ENCODE measurements at places on chromosomes 5 and 9.

GRCh38 chr9:79195879-79196278 lies 375.9 kb upstream of the TLE4 start:
- no peak for DNase-seq

DNA sequence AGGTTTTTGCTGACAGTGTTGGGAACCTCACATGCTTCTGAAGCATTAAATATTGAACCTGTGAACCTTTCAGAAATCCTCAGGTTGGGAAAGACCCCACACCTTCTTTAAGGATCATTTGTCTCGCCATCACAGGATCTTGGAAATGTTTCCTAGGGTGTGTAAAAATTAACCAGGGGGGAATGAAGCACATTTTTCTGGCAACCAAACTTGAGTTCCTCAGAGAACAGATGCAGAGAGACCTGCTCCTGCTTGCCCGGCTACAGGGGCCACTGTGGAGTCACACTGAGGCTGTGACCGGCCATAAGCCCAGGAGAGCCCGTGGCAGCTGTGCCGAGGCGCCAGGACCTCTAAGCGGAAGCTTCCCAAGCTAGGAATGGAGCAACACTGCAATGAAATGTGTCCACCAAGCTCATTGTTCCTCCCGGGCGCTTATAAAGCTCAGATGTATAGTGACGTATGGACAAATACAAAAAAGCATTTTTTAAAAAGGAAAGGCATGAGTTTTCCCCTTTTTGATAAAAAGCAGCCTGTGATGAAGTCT lies 7.7 kb downstream of the CXCL14 start:
- DNase-seq: no peak

DNA sequence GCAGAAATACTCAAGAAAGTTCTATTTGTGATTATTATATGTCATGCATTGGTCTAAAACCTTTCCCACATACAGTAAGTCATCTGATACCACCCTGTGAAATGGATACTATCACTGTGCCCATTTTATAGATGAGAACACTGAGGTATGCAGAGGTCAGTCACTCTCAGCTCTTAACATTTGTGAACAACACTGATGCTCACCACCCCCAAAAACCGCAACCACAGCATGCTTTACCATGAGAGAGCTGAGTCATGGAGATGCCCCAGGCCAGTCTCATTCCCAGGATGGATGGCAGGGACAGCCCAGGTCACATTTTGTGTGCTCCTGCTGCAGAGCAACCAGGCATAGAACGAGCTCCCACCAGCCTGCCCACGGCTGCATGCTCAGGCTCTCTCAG lies 53.5 kb upstream of the IRX1 start:
- DNase-seq: no peak

- no peak for DNase-seq
These were observed 154.1 kb upstream of the CDH12 start for GRCh38 chr5:23007236-23007635.

- DNase-seq: no peak
These were observed 591.7 kb downstream of the CSNK1G3 start for GRCh38 chr5:124103671-124104070.

GRCh38 chr9:112925058-112925641 lies 34.5 kb upstream of the SLC46A2 start:
- peak; percentile 21 for DNase-seq

- no peak for DNase-seq
These were observed 36.0 kb downstream of the WWC1 start for GRCh38 chr5:168327451-168327850.

DNA sequence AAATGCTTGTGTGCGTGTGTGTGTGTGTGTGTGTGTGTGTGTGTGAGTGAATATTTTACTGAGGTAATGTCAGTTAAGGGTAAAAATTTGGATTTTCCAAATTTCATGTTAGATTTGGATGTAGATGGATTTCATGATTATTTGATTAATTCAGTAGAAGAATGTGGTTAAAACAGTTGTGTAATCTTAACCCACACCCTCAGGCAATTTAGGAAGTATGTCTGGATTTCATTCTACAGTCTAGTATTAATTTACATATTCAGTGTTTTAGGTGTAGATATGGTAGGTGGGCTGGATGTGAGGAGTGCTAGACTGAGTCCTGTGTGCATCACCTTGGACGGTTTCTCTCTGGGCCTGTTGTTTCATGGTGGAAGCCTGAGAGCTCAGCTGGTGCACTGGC lies 99.1 kb upstream of the CKMT2 start:
- DNase-seq: no peak

DNA sequence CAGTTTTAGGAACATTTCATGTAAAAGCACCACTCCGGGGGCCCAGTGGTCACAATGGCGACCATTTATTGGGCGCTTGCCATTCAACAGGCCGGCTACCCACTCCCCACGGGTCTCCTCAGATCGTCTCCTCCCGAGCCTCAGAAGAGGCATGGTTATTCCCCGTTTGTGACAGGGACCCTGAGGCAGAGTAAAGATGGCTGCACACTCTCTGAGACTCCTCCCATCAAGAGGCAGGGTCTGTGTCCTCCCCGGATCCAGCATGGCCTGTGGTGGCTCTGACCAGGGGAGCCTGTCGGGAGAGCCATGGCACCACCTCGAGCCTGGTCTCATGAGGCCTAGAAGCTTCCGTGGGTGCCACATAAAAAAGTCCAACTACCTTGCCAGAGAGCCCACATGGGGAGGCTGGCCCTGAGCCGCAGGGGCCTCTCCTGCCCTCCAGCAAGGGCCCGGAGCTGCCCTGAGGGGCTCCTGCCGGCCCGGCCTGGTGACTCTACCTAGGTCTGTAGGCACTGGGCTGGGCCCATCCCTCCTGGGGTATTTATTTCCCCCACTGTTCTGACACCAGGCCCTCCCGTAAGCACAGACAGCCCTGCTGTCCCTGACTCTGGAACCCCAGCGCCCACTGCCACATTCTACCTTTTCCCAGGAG lies 90.8 kb downstream of the VAV2 start:
- DNase-seq: no peak

DNA sequence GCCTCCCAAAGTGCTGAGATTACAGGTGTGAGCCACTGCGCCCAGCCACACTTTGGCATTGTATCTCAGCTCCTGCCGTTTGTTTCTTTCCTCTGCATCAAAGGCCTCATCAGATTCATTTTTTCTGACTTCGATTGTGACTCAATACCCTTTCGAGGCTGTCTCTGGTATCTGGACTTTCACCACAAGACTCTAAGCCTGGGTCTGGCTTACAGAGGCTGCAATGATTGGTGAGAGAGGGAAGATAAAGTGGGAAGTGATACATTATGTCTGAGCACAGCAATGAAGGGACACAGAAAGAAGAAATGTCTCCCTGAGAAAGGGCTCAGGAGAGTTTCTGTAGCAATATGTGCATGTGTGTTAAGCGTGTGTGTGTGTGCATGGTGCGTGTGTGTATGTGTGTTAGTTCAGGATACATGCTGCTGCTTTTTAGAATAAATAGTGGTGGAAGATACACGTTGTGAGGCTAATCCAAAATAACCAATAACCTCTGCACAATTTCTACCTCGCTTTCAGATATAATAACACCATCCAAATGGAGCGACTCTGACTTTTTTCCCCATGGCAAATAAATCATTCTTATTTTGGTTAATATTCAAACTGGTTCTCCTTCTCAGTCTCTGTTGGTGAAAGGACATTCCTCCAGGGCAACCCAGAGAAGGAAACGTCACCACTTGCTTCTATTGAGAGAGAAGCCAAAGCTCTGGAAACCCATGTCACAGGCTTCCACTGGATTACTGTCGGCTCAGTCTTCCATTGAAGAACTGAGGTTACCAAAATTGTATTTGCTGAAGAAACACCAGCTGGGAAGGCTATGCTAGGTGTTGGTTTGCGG lies 8.1 kb upstream of the DAB2 start:
- DNase-seq: no peak

DNA sequence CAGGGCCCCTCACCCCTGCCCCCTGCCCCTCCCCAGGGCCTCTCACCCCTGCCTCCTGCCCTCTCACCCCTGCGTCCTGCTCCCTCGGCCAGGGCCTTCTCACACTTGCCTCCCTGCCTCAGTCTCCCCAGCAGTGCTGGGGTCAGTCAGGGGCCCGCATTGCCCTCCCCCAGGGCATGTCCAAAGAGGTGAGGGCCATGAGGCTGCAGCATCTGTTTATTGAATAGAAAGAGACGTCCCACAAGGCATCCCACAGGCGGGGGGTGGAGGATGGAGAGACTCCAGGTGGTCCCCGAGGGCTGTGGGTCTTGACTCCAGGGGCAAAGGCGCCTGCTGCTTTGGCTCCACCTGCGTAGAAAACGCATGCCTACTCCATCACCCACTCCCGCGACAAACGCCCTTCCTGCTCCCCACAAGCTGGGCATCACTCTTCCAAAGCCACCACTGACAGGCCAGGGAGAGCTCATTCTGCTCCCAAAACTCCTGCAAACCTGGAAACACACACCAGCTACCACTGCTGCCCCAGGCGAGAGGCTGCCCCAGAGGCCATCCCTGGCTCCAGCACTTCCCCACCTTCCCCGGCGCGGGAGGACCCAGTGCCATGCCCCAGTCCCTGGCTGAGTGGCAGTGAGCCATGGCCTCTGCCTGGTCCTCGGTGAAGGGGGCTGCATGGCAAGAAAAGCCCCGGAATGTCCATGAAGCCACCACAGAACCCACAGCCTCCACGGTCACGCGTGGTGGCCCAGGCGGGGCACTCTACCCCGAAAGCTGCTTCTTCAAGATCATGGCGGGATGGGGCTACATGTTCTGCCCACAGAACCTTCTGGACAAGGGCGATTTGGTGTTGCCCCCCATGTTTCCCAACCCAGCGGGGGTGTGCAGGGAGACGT lies 1.6 kb upstream of the LCN8 start:
- no peak for DNase-seq

GRCh38 chr9:33116860-33117259 lies 40.4 kb upstream of the SMU1 start:
- DNase-seq: no peak

DNA sequence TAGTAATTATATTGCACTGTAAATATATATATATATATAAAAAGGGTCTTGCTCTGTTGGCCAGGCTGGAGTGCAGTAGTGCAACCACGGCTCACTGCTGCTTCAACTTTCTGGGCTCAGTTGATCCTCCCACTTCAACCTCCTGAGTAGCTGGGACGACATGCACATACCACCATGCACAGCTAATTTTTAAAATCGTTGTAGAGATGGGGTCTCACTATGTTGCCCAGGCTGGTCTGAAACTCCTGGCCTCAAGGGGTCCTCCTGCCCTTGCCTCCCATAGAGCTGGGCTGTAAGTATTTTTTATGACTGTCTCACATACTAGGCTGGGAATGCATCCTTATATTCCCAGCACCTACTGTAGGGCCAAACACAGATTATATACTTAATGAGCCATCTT lies 11.9 kb downstream of the PSMD5 start:
- DNase-seq: no peak

GRCh38 chr5:154368041-154368800 lies 77.6 kb upstream of the SAP30L start:
- peak; percentile 63 for DNase-seq

DNA sequence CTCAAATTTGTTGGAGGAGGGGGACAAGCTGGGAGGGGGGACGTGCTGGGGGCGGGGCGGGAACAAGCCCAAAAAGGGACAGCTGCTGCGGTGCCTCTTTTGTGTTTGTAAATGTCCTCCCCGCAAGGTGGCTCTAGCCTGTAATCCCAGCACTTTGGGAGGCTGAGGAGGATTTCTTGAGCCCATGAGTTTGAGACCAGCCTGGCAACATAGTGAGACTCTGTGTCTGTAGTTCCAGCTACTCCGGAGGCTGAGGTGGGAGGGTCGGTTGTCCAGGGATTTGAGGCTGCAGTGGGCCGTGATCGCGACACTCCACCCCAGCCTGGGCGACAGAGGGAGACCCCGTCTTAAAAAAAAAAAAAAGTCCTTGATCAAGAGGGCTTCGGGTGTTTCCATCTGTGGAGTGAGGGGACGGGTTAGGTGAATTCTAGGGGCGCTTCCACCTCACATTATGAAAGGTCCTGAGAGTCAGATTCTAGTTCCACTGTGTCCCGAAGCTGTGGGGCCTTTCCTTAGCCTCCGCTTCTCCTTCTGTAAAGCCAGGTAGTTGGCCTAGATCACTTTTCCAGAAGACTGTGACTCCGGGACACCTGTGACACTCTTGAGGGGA lies 779 bp upstream of the CTNNA1 start:
- DNase-seq: peak; percentile 60

DNA sequence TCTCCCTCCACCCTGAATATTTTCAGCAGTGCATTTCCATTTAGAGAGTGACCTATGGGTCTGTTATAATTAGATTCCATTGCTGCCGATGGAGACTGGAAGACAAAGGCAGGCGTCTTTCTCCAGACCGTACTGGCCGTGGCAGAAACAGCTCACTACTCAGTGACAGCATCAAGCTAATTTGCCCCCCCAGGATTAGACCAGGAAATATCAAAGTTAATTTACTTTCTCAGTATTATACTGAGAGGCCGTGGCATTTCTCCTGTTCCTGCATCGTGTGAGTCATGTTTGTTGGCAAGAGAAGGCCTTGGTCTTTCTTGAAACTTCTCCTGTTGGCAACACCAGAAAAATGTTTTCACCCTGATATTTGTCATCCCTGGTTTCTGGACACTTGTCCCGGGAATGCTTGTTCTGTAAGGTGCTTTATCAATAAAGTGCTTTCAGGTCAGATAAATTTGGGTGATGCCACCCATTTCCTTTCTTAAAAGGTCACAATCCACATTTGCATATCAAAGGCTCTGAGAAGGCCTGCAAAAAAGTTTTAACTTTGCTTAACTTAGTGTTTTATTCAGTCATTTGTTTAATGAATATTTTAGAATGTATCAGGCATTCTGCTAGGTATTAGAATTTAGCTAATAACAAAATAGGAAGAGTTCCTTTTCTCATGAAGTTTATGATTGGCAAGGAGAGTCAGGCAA lies 28.4 kb downstream of the SV2C start:
- peak; percentile 13 for DNase-seq

DNA sequence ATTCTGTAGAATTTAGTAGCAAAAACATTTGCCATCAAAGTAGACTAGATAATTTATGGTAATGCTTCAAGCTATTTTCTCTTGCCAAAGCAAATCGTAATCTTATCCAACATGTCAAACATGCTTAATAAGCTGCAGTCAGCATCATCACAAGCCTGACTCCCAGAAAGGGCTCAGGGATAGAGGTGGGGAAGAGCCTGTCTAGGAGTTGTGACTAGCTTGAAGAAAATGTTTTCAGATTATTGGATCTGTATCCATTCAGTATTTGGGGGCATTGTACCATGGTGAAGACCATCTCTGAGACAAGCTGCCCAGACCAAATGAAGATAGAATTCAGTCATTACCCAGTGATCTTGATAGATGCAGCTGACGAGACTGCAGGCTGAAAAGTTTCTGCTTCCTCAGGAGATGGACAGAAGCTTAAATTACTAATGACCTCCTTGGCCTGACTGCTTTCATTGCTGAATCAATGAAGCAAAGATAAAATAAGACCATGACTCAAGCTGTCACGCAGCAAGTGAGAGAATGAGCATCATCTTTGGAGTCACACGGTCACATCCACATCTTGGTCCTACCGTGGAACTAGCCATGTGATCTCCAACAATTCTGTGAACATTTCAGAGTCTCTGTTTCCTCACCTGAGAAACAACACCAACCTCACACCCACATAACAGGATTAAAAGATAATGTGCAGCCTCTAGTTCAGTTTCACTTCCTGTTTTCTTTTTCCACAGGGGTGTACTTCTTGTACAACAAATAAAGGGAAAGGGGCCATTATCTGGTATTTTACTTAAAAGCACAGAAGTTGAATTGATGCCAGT lies 9.4 kb downstream of the ERAP2 start:
- no peak for DNase-seq

Measured in Calu3 (cell line).